ENCODE measurements at places on chromosomes 1 and 21.

- no peak for DNase-seq
Measured at GRCh38 chr1:90488451-90488850, 228.7 kb downstream of the BARHL2 start.

DNA sequence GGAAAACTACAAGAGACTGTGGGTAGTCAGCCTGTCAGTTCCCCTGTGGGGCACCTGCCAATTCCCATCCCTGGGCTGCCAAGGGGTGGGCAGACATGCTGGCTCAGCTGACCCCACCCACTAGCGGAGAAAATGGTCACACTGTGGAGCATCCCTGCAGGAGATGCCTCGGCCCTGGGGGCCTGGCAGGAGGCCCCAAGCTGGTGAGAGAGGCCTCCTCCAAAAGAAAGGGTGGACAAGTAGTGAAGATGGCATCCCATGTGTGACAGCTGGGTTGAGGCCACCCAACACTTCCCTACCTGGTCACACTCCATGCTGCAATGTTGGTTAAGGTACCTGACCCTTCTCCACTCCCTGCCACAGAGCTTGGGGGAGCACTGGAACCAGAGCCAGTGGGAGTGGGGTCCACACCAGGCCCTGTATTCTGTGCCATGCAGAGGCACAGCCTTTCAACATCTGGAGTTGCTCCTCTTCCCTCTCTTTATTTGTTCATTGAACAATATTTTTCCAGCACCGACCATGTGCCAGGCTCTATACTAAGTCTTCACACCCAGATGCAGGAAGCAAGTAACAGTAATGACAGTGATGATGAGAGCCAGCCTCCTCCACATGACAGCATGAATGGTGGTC, 59.5 kb downstream of the KLHDC7A start:
- no peak for DNase-seq

GRCh38 chr1:220294846-220295301, 22.6 kb upstream of the RAB3GAP2 start:
- no peak for DNase-seq

GRCh38 chr1:79197421-79197820, 190.9 kb upstream of the ADGRL4 start:
- no peak for DNase-seq

GRCh38 chr1:46302641-46303037, 777 bp downstream of the LRRC41 start:
- peak; percentile 52 for DNase-seq

GRCh38 chr1:45230537-45230936, 24.1 kb upstream of the ZSWIM5 start:
- no peak for DNase-seq

- peak; percentile 92 for DNase-seq
Measured at GRCh38 chr1:1959840-1960479, 40.9 kb upstream of the TMEM52 start.

DNA sequence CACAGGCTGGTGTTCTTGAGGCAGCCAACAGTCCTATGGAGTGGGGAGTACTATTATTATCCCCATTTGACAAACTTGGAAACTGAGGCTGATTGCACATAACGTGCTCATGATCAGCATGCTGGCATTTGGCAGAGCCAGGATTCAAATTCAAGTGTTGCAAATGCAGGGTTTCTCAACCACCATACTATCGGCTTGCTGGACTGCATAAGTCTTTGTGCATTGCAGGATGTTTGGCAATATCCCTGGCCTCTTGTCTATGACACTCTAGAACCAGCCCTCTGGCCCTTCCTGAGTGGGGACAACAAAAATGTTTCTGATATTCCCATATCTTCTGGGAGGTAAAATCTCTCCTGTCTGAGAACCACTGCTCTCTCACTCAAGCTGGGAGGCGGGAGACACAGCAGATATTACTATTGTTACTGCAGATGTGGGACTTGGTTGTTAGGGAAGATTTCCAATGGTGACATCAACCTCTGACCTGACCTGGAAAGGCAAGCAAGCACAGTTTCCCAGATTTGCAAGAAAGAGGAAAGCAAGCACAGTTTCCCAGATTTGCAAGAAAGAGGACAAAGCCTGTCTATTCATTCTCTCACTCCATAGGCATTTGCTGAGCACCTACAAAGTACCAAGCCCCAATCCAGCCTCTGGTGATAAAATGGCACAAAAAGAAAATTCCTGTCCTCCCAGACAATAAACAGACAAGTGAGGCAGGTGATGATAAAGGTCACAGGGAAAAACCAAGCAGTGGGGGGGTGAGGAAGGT, 1.0 kb upstream of the AADACL3 start:
- no peak for DNase-seq

DNA sequence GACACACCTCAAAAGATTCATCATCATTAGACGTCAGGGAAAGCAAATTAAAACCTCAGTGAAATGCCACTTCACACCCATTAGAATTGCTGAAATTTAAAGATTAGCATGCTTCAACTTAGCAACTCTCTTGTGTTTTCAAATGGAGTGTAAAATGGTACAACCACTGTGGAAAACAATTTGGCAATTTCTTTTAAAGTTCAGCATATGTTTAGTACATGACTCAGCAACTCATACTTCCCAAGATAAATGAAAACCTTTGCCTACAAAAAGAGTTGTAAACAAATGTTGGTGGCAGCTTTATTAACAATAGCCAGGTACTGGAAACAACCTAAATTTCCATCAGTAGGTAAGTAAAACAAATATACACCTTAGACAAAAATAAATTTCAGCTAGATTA, 42.7 kb downstream of the ST3GAL3 start:
- DNase-seq, result no peak

GRCh38 chr1:63135174-63135512, 187.2 kb upstream of the FOXD3 start:
- no peak for DNase-seq

DNA sequence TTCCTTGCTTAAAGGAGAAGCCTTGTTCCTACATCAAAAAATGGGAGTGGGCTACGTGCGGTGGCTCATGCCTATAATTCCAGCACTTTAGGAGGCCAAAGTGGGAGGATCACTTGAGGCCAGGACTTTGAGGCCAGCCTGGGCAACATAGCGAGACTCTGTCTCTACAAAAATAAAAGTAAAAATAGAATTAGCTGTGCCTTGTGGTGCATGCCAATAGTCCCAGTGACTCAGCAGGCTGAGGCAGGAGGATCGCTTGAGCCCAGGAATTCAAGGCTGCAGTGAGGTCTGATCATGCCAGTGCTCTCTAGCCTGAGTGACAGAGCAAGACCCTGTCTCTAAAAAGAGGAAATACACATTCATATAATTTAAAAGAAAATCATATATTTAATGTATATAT, 127.1 kb downstream of the C1orf21 start:
- DNase-seq, result no peak

- no peak for DNase-seq
Measured at GRCh38 chr21:34020005-34020847, 53.2 kb upstream of the MRPS6 start.

- DNase-seq, result no peak
Measured at GRCh38 chr1:162458236-162458635, 39.4 kb upstream of the UHMK1 start.

GRCh38 chr1:15056515-15057285, 96.8 kb upstream of the TMEM51 start:
- DNase-seq, result no peak

DNA sequence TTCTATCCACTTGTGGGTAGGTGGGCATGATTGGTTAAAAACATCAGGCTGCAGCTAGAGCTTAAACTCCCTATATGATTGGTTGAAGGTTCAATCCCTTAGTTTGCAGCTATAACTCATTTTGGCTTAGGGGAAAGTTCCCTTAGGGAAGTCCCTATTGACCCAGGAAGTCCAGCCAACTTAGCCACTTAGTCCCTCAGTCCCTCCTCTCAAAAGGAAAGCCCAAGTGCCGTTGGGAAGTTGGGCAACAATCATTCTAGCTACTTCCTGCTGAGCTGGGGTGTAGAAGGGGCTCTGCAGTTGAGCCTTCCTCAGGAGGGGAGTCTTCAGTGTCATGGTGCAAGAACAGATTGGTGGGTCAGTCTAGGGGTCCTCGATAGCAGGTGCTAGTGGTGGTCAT, 12.2 kb downstream of the MSTO1 start:
- DNase-seq, result no peak

GRCh38 chr1:87644033-87644578, 315.4 kb downstream of the LMO4 start:
- DNase-seq, result no peak

DNA sequence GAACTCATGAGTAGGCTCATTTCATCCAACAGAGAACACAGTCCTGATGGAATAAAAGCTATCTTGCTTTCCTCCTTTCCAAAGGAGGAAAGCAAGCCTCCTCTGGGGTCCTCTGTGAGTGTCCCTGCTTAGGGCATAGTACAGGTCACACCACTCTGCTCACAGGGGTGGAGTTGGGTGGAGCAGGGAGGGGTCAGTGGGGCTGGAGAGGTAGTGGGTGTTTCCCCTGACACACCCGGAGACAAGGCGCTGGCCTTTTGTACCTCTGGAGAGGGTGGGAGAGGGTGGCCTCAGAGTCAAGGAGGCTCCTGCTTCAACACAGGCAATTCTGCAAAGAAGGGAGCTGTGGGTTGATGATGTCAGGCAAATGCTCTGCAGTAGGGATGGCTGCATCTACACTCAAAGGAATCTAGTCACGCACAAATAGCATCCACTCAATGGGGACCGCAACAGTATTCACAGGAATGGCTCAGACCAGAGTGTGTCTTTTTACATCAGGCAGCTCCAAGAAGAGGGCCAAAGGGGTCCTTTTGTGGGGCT, 58.6 kb upstream of the PLXNA2 start:
- no peak for DNase-seq

- no peak for DNase-seq
Measured at GRCh38 chr21:44499631-44500030, 40.4 kb downstream of the KRTAP10-1 start.

DNA sequence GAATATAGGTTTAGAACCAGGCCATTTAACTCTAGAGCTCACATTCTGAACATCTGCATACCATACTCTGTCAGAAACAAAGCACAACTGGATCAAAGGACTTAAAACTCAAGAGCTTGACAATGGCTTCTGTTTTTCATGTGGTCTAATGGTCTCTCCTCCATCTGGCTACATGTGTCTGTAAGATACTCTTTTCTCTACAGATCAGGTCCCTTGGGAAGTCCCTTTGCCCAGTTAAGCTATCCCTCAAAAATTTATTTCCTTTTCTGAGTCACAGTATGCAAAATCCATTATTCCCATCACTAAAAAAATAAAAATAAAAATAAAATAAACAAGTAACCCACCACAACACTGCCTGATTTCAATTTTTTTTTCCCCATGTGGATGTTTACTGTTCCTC, 357.0 kb upstream of the PRMT6 start:
- DNase-seq, result no peak

DNA sequence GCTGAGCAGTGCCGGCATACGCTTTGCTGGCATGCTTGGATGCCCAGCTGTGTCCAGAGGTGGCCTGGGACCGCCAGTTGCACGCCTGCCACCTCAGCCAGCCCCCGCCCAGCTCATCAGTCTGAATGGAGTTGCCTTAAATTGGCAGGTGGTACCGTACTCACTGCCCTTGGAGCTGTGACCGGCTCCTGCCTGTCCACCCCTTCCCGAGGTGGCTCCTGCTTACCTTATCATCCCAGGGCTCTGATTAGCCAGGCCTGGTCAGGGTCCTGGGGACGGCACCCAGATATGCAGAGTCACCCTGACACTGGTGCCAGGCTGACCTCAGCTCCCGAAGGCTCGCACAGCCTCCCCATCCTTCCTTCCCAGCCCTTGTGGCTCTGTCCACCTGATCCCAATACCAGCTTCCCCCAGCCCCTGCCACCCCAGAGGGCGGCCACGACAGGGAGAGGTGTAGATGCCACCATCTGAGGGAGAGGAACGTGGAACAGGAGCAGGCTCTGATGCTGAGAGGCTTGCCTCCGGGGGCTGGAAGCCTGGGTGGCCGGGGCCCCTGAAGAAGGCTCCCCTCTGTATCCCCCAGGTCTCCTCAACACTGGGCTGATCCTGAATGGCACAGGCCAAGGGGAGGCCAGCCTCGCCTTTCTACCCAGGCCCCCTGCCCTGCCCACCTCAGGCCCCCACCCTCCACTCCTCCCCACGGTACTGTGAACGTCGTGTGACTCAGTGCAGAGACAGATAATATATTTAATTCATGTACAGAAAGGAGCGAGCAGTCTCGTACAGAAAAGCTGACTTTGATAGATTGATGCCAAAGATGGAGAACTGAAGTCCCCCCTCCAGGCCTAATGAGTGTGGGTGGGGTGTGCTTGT, 27.8 kb downstream of the CDK18 start:
- no peak for DNase-seq

DNA sequence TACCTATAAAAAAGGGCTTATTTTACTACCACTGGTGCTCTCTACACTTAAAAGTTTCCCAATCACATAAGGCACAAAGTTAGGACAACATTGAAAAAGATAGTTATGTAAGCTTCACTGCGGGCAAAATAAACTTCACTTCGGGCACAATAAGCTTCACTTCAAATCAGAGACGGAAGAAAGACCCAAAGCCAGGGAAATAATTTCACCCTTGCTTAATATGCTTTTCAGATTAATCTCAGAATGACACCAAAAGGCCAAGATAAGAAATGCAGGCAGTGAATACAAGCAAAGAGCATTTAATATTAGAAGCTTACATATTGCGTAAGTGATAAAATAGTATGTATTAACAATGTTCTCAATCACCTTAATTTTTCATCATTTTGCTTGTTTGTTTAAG, 444.2 kb downstream of the SETD4 start:
- no peak for DNase-seq

GRCh38 chr1:58763214-58763613, 20.6 kb downstream of the JUN start:
- no peak for DNase-seq

DNA sequence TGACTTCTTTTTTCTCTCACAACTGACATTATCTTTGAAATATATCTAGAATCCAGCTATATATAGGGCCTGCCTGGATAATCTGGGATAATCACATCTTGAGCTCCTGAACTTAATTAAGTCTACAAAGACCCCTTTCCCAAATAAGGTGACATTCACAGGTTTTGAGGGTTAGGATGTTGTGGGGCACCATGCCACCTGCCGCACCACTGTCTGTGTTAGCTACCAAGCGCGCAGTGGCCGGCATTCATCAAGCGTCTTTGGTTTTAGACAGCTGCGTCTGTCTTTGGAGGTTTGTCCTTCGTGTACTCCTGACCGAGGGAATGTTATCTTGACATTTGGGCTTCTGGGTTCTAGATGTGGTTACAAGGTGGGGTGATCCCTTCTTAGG, 7.5 kb downstream of the TRAPPC10 start:
- DNase-seq, result no peak

- no peak for DNase-seq
Measured at GRCh38 chr21:17848228-17848627, 29.1 kb upstream of the C21orf91 start.
